ENCODE measurements at places on chromosomes 2 and 18. TPM values are rescaled to one million over a fixed set of nuclear protein-coding genes. Genes with fewer than 3 reads are reported as not detected.

The EDAR gene
- not detected for polyA plus RNA-seq

The NAT8 gene
- not detected for polyA plus RNA-seq

The PDE1A gene
- 24.6 TPM for polyA plus RNA-seq

The PLA2R1 gene
- polyA plus RNA-seq: 4.9 TPM

The PARD3B gene
- polyA plus RNA-seq: 2.1 TPM

The CAPN14 gene
- polyA plus RNA-seq: 0.14 TPM

The LCT gene
- not detected for polyA plus RNA-seq

The ARHGEF4 gene
- polyA plus RNA-seq: 5.4 TPM

The EML6 gene
- 7.3 TPM for polyA plus RNA-seq

The APCDD1 gene
- polyA plus RNA-seq: 3.3 TPM

The DDX18 gene
- polyA plus RNA-seq: 63.1 TPM

The ALPP gene
- polyA plus RNA-seq: not detected

The IL36G gene
- polyA plus RNA-seq: not detected

The KCNJ13 gene
- polyA plus RNA-seq: 4.3 TPM

The SERPINB10 gene
- polyA plus RNA-seq: not detected

The SCYGR1 gene
- polyA plus RNA-seq: not detected

The SERPINB2 gene
- polyA plus RNA-seq: not detected

The CTAGE1 gene
- not detected for polyA plus RNA-seq

The NETO1 gene
- polyA plus RNA-seq: 20.0 TPM

The MFSD2B gene
- polyA plus RNA-seq: not detected

The SIX3 gene
- not detected for polyA plus RNA-seq

The TRIM43 gene
- not detected for polyA plus RNA-seq

The ADAM23 gene
- 74.9 TPM for polyA plus RNA-seq

The ALPG gene
- polyA plus RNA-seq: not detected

All from Purkinje cell (primary cell).